ENCODE measurements at places on chromosomes 4 and X. TPM values are rescaled to one million over a fixed set of nuclear protein-coding genes. Genes with fewer than 3 reads are reported as not detected.
A peak's percentile ranks its signal among the peaks of the same experiment; 100 is the strongest.

DNA sequence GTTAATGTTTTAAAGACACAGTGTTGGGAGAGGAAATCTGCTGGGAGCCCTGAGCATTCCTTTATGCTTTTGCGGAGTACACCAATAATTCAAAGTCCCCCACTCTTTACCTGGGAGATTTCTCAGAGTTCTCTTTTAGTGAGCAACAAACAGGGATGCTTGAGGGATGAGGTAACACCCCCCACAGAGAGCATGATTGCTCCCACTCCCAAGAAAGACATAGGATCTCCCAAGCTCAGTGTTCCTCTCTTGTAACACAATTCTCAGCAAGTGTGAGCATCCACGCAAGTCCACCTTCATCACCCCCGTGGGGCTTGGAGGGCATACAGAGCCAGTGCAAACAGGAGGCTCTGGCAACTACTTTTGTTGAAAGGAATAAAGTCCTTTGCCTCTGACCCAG is 36.1 kb downstream of the GSPT2 start:
- H3K4me1 ChIP-seq, result no peaks in the 10 kb centered on the region
- no peak overlapping the region for H3K4me3 ChIP-seq

DNA sequence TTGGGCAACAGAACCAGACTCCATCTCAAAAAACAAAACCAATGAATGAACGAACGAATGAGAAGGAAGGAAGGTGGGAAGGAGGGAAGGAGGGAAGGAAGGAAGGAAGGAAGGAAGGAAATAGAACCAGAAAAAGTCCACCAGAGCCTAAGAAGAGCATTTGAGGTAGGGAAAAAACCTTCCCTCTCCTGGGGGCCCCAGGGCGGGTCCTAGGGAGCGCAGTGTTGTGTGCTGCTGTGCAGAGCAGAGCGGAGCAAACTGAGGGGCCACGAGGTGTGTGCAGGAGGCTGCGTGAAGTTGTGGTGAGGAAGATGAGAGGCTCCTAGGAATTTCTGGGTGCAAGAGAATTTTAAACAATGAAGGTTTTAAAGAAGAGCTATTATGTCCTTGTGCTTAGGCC is 16.0 kb upstream of the NSUN7 start:
- no peaks in the 10 kb centered on the region for H3K4me1 ChIP-seq
- no peak overlapping the region for H3K27ac ChIP-seq
- no peaks in the 10 kb centered on the region for H3K36me3 ChIP-seq
- no peak for DNase-seq
- H3K27me3 ChIP-seq, result no peaks in the 10 kb centered on the region

TAF7L gene
- total RNA-seq, result not detected

GRCh38 chr4:126051689-126052424 is 737.1 kb downstream of the FAT4 start:
- DNase-seq, result no peak
- H3K27me3 ChIP-seq, result no peaks in the 10 kb centered on the region
- H3K36me3 ChIP-seq, result no peaks in the 10 kb centered on the region
- H3K27ac ChIP-seq, result no peak overlapping the region
- no peaks in the 10 kb centered on the region for H3K4me1 ChIP-seq

MAML3 gene
- 1.1 TPM for total RNA-seq

MMRN1 gene
- 2.0 TPM for total RNA-seq

GRCh38 chr4:70678383-70678999 is 9.8 kb upstream of the UTP3 start:
- no peak overlapping the region for H3K4me3 ChIP-seq
- no peaks in the 10 kb centered on the region for H3K36me3 ChIP-seq
- no peak for DNase-seq
- H3K27me3 ChIP-seq, result peaks cover 1% of the 10 kb centered on the region
- no peak overlapping the region for H3K27ac ChIP-seq
- H3K4me1 ChIP-seq, result no peaks in the 10 kb centered on the region

GRCh38 chrX:54413753-54414152 is 26.5 kb upstream of the TSR2 start:
- peaks cover 5% of the 10 kb centered on the region for H3K4me1 ChIP-seq
- H3K4me3 ChIP-seq, result no peak overlapping the region
- no peak for DNase-seq

SATL1 gene
- total RNA-seq, result not detected

GRCh38 chrX:145923376-145923775 is 105.7 kb downstream of the SLITRK2 start:
- no peak overlapping the region for H3K27ac ChIP-seq
- DNase-seq, result no peak
- no peaks in the 10 kb centered on the region for H3K36me3 ChIP-seq
- no peak overlapping the region for H3K4me3 ChIP-seq
- no peaks in the 10 kb centered on the region for H3K27me3 ChIP-seq

DNA sequence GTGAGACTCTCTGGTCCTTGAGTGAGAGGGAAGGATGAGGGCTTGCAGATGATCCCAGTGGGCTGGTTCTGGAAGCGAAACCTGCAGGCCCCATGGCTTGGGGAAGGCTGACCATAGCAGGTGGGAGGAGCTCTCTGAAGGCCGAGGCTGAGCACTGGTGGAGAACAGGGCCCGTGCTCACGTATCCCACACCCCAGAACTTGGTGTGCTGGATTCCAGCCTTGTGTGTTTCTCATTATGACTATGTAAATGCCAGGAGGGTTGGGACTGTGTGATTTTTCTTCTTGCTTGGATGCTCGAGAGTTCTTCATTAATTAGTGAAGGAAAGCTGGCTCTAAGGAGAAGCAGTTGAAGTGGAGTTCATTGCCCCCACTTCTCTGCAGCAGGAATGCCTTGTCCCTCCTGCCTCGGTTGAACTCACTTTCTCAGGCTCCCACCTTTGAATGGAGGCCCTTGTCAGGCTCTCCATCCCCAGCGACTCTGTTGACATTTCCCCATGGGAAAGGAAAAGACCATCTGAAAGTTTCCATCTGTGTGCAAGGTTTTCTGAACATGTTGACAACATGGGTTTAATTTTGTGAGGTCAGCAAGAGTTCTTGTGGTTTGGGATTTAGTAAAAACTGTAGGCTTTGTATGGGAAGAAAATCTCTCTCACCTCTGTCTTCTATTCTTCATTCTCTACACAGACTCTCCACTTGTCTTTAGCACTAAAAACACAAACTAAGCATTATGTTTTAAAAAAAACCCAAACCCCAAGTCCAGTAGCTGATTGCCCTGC is 57.7 kb downstream of the TBL1X start:
- no peak for DNase-seq
- no peak overlapping the region for H3K27ac ChIP-seq
- H3K4me3 ChIP-seq, result no peak overlapping the region
- no peaks in the 10 kb centered on the region for H3K27me3 ChIP-seq
- H3K36me3 ChIP-seq, result no peaks in the 10 kb centered on the region

DNA sequence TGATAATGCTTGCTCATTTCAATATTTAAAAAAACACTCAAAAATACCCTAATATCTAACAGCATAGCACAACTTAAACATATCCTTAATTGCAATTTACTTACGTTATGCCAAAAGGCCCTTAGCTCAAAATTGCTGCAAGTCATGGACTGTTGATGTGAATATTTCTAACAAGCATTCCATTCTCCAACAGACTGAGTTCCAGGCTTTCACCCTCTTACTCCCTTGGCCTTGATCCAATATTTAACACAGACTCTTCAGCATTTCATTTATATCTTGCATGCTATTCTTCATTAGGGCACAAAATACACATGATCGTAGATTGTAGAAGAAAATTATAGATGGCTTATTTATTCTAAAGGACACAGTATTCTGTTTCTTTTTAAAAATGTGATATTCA is 96.5 kb downstream of the RNF150 start:
- H3K4me3 ChIP-seq, result no peak overlapping the region
- no peaks in the 10 kb centered on the region for H3K4me1 ChIP-seq
- no peaks in the 10 kb centered on the region for H3K36me3 ChIP-seq
- no peak for DNase-seq
- H3K27me3 ChIP-seq, result no peaks in the 10 kb centered on the region

DNA sequence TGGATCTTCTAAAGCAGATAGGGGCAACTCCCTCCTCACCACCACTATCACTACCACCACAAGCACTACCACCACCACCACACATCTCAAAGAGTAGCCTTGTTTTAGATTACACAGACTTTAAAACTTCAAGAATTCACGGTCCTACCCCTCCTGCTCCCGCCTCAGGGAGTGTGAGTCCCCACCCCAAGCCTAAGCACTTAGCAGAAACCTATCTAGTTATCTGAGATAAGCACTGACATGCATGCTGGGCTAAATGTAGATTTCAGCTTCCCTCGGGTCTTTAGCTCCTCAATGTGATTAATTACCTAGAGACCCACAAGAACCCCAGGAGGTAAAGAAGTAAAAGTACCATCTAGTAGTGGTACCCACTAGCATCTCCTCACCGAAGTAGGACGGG is 775 bp downstream of the AMOT start:
- H3K27ac ChIP-seq, result peak overlapping the region; percentile 1
- peak overlapping the region; percentile 66 for H3K4me3 ChIP-seq
- H3K27me3 ChIP-seq, result no peaks in the 10 kb centered on the region
- DNase-seq, result no peak
- H3K4me1 ChIP-seq, result no peaks in the 10 kb centered on the region

- H3K27ac ChIP-seq, result no peak overlapping the region
- no peak for DNase-seq
- H3K4me3 ChIP-seq, result no peak overlapping the region
- H3K36me3 ChIP-seq, result no peaks in the 10 kb centered on the region
- H3K4me1 ChIP-seq, result no peaks in the 10 kb centered on the region
Measured at GRCh38 chr4:147286846-147287587, 193.9 kb upstream of the EDNRA start.

- peak; percentile 78 for DNase-seq
- no peak overlapping the region for H3K27ac ChIP-seq
- H3K4me1 ChIP-seq, result no peaks in the 10 kb centered on the region
- no peaks in the 10 kb centered on the region for H3K27me3 ChIP-seq
- H3K36me3 ChIP-seq, result no peaks in the 10 kb centered on the region
Measured at GRCh38 chr4:143358923-143359643, 22.4 kb downstream of the GAB1 start.

- peaks cover 2% of the 10 kb centered on the region for H3K36me3 ChIP-seq
- no peaks in the 10 kb centered on the region for H3K4me1 ChIP-seq
Measured at GRCh38 chr4:173252024-173252935, 81.9 kb downstream of the HMGB2 start.

RAB40A gene
- not detected for total RNA-seq

GRCh38 chr4:73816814-73817213 is 19.7 kb upstream of the CXCL6 start:
- H3K4me3 ChIP-seq, result no peak overlapping the region
- no peaks in the 10 kb centered on the region for H3K36me3 ChIP-seq
- no peaks in the 10 kb centered on the region for H3K4me1 ChIP-seq
- no peak for DNase-seq
- H3K27ac ChIP-seq, result no peak overlapping the region

GRCh38 chrX:68915778-68916177 is 87.0 kb downstream of the EFNB1 start:
- no peaks in the 10 kb centered on the region for H3K27me3 ChIP-seq
- no peak for DNase-seq
- H3K4me3 ChIP-seq, result no peak overlapping the region
- no peaks in the 10 kb centered on the region for H3K36me3 ChIP-seq
- no peak overlapping the region for H3K27ac ChIP-seq

- H3K4me3 ChIP-seq, result no peak overlapping the region
- DNase-seq, result no peak
- no peaks in the 10 kb centered on the region for H3K4me1 ChIP-seq
- H3K27me3 ChIP-seq, result no peaks in the 10 kb centered on the region
- peaks cover 43% of the 10 kb centered on the region for H3K36me3 ChIP-seq
- H3K27ac ChIP-seq, result no peak overlapping the region
Measured at GRCh38 chr4:99062120-99062519, 26.5 kb downstream of the ADH5 start.

- no peaks in the 10 kb centered on the region for H3K4me1 ChIP-seq
- H3K27me3 ChIP-seq, result no peaks in the 10 kb centered on the region
- H3K27ac ChIP-seq, result no peak overlapping the region
- peak; percentile 5 for DNase-seq
- H3K36me3 ChIP-seq, result no peaks in the 10 kb centered on the region
Measured at GRCh38 chrX:77668391-77669237, 117.4 kb downstream of the ATRX start.

GRCh38 chr4:105509291-105509690 is 35.4 kb upstream of the PPA2 start:
- no peaks in the 10 kb centered on the region for H3K27me3 ChIP-seq
- no peaks in the 10 kb centered on the region for H3K36me3 ChIP-seq
- no peak overlapping the region for H3K27ac ChIP-seq
- no peak overlapping the region for H3K4me3 ChIP-seq
- H3K4me1 ChIP-seq, result no peaks in the 10 kb centered on the region

- H3K27me3 ChIP-seq, result no peaks in the 10 kb centered on the region
- DNase-seq, result no peak
- no peaks in the 10 kb centered on the region for H3K4me1 ChIP-seq
- H3K4me3 ChIP-seq, result no peak overlapping the region
- H3K36me3 ChIP-seq, result no peaks in the 10 kb centered on the region
Measured at GRCh38 chrX:27078371-27078770, 384.8 kb downstream of the PPP4R3C start.

DNA sequence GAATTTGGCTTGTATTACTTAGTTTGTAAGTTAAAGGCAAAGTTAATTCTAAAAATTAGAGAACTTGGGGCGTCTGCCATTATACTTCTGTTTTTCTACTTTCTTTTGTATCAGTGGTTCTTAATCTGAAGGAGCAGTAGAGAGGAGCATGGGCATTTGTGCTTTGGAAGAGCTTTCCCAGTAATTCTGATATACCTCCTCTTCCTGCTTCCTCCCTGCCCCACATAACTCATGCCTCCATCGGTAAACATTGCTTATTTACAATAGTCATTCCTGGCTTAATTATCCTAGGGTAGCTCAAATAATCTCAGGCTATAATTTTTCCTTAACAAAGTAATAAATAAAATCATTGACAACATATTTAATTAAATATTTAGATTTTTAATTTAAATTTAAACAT is 37.1 kb upstream of the SPARCL1 start:
- H3K36me3 ChIP-seq, result no peaks in the 10 kb centered on the region
- H3K4me1 ChIP-seq, result no peaks in the 10 kb centered on the region
- H3K27me3 ChIP-seq, result no peaks in the 10 kb centered on the region

AKAP14 gene
- not detected for total RNA-seq

DNA sequence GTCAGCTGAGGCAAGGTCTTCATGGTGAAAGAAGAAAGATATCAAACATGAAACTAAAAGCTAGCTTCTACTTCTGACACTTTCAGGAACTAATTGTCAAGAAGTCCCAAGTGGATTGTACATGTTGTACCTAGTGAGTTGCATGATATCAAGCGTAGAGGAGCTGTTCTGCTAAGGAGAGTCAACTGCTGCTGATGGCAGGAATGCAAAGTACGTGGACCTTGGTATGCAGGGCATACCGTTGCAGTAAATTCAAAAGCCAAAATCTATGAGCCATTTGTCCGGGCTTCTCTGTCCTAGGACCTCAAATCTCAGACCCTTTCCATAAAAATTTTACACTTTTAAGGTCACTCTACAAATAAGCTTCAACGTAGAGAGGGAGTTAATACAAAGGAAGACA is 446.2 kb downstream of the KCTD8 start:
- no peak for DNase-seq
- no peaks in the 10 kb centered on the region for H3K27me3 ChIP-seq
- no peak overlapping the region for H3K27ac ChIP-seq
- no peaks in the 10 kb centered on the region for H3K4me1 ChIP-seq
